Stimulated activated naive CD4-positive, alpha-beta T cell treated with Interleukin-2 at 50 U/mL for 16 hours (primary cell): ENCODE measurements at places on chromosomes 7 and 10.

DNA sequence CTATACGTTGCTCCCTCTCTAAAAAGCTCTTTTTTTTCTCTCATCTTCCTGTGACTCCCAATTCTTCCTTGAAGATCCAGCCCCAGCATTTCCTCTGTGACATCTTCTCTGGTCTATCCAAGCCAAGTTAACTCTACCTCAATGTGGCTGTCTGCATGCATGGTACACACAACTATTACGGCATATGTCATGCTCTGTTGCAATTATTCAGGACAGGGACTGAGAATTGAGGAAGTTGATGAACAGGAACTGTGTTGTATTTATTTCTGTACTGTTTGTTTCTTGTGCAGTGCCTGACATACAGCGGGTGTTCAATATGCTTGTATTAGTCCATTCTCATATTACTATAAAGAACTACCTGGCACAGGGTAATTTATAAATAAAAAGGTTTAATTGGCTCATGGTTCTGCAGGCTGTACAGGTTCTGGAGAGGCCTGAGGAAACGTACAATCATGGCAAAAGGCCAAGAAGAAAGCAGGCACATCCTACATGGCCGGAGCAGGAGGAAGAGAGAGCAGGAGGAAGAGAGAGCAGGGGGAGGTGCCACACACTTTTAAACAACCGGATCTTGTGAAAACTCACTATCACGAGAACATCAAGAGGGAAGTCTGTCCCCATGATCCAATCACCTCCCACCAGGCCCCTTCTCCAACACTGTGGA is 6.3 kb downstream of the TRPV5 start:
- DNase-seq: no peak

- DNase-seq: no peak
Measured at GRCh38 chr10:10432296-10433035, 585.2 kb upstream of the CELF2 start.

DNA sequence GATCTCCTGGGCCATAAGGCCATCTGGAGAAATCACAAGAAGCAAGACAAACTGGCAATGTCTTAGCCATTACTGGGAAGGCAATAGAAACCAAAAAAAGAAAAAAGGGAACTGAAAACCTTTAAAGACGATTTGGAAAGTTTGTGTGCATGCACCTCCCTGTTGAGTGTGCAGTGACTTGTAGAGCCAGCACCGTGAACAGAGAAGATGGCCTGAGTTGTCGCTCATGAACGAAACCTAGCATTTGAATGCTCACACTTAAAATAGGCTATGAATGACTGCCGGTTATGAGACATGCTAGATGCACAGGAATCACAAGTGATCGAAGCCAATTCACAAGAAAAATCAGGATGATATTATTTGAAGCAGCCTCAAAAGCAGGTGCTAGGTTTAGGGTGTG is 151.3 kb upstream of the ADO start:
- DNase-seq: no peak

DNA sequence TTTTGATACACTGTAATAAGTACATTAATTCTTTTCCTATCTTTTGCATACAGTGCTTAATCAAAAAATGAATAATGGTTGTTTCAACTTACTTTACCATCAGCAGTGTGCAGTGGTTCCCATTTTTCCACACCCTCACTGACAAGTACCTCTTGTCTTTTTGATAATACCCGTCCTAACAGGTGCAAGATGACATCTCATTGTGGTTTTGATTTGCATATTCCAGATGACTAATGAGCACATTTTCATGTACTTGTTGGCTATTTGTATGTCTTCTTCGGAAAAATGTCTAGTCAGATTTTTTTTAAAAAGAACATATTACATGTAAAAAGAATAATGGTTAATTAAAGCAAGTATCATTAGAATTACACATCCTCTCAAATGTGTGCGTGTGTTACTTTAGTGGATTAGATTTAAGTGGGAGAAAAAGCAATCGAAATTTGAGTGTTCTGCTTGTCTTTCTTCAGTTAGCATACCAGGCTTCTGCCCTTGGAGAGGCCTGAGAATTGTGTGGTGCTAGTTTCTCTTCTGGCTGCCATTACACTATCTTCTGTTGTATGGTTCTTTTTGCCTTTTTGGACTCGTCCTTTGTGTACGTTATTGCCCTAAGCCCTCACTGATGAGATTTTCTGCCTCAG is 291.2 kb downstream of the AUTS2 start:
- no peak for DNase-seq

DNA sequence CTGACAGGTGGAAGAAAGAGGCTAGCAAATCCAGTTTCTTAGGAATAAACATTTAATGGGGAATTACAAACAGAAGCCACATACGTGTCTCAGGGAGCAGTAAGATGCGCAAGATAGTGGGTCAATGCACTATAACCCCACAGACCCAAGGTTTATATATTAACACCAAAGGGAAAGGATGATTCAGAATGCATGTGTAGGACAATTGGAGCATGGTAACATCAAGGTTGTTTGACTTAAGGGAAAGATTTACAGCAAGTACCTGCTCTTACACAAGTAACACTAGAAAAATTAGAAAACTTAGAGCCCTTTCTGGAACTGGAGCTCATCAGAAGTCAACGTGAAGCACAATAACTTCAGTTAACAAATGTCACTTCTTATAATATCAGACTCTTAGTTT is 161.1 kb upstream of the ZWINT start:
- DNase-seq: no peak

DNA sequence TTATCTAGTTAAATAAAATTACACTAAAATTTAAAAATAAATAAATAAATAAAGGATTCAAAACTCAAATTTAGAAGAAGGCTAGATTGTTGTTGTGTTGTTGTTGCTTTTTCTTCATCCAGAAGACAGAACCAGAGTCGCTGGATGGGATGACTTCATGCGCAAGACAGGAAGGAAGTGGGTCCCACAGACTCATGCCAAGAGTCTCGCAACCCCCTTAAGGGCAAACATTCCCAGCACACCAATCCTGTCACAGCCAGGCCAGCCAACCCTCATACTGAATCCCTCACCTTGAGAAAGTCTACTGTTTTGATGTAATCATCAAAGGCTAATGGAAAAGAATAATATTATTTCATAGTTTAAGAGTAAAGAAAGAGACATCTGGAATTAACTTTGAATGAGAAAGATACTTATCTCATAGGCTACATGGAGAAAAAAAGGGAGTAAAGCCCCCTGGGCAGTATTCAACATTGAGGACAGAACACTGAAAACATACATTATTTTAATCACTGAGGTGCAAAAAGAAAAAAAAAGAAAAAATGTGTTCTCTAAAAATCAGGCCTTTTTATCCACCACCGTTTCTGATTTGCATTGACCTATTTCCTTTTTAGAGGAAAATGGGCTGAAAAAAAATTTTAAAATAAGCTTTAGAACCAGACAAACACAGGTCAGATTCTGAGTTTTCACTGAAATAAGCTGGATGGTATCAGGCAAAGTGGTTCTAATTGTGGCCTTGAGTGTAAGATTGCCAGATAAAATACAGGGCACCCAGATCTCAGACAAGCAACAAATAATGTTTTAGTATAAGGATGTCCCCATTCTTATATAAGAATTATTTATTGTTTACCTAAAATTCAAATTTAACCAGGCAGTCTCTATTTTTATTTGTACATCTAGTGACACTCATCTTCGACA is 826.5 kb downstream of the TNS3 start:
- no peak for DNase-seq

DNA sequence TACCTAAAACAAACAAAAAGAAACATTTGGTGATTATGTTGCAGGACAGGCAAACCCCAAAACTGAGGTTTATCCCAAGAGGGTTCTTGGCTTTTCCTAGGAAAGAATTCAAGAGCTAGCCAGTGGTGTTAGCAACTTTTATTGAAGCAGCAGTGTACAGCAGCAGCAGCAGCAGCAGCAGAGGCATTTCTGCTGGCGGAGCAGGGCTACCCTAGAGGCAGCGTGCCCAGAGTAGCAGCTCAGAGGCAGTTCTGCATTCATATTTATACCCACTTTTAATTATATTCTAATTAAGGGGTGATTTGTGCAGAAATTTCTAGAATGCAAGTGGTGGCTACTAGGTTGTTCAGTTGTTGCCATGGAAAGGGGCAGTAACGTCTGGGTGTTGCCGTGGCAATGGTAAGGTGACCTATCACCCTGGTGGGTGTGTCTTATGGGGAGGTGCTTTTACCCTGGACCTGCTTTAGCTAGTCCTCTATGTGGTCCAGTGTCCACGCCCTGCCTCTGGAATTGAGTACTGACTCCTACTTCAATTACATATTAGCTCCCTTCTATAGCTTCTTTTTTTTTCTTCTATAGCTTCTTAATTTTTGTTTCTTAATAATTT is 53.9 kb downstream of the VCL start:
- no peak for DNase-seq

DNA sequence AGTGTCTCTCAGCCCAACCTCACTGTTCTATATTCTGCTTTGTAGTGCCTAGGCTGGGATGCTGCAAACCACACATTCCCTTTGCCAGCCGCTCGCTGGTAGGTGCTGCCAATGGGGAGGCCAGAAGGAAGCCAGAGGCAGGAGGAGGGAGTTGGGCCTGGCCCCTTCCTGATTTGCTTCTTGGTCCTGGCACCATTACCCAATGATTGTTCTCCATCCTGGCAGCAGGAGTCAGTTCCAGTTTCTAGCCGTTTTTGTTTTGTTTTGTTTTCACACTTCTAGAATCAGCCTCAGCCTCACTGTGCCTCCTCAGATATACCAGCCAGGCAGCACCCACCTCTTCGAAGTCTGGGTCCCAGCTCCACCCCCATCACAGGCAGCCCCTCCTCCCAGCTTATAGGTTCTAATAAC is 27.4 kb upstream of the LOXL4 start:
- no peak for DNase-seq
